ENCODE measurements at places on chromosomes 6 and 20.

DNA sequence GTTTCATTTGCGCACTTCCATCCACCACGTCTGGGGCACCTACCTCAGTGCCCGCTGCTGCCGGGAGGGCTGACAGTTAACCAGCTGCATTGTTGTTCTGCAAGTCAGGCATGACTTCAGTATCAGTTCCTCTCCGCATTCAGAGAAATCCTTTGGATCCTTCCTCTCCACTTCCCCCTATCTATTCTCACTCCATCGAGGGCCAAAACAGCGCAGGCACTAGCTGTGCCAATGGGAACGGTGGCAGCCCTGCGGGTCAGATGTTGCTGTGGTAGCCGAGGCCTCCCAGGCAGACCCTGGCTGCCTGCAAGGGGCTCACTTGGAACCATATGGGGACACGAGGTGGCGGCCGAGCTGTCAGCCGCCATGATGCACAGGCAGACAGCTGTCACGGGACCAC lies 64.2 kb upstream of the INSM1 start:
- DNase-seq = no peak

GRCh38 chr6:157169656-157170055 lies 153.7 kb downstream of the TMEM242 start:
- no peak for DNase-seq

DNA sequence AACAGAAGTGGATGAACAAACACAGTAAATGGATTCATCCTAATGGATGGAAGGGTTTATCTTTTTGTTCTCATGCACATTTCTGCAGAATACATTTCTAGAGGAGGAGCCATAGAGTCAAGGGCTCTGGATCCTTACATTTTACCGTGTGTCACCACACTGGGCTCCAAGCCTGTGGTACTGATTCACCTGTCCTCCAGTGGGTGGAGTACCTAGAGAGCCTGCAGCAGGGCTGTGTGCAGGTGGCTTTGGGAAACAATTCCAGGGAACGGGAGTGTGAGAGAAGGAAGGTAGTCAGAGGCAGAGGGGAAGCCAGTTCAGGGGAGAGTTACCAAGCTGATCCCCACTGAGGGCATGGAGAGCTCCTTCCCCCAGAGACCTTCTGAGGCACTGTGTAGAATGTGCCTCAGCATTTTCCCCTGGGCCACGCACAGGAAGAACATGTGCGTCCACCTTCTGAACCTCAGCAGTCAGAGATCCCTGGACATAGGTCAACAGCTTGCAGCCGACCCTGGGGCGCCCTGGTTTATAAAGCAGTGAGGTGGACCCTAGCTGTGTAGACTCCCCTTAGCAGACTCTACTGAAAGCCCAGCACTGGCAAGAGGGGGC lies 85.3 kb upstream of the SLC22A23 start:
- DNase-seq = no peak

- no peak for DNase-seq
These were observed 41.5 kb upstream of the MDFI start for GRCh38 chr6:41596807-41597206.

Measured in T-helper 2 cell (primary cell).